ENCODE measurements at places on chromosomes 2 and 18.
A peak's percentile ranks its signal among the peaks of the same experiment; 100 is the strongest.

- DNase-seq, result no peak
These were observed 168.5 kb downstream of the TPGS2 start for GRCh38 chr18:36660311-36660710.

- DNase-seq, result no peak
These were observed 38.0 kb downstream of the G6PC2 start for GRCh38 chr2:168939061-168939460.

- DNase-seq, result peak; percentile 69
These were observed 87.7 kb upstream of the FSHR start for GRCh38 chr2:49241991-49242390.

DNA sequence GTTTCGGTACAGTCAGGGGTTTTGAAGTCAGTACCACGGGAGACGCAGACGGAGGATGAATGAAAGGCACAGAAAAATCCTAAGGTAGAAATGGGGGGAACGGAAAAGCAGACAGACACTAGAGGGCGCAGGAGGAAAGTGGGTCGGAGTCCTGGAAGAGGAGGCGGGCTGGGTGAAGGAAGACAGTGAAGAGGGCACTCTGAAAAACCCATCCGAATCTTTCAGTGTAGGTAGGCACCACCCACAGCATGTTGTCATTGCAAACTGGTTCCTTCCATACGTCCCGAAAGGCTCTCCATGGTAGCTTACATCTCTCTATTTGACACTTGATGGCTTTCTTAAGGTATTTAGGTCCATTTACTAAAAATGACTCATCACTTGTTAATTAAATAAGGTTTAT is 18.5 kb upstream of the ZNF236 start:
- DNase-seq, result peak; percentile 52

- peak; percentile 82 for DNase-seq
These were observed 41.8 kb upstream of the NAB1 start for GRCh38 chr2:190607014-190607597.
